ENCODE measurements at places on chromosomes 7 and 10.

- no peak for DNase-seq
Observed at GRCh38 chr7:105364684-105365083, 24.0 kb downstream of the SRPK2 start.

GRCh38 chr10:129849853-129850252 lies 114.2 kb downstream of the EBF3 start:
- DNase-seq: no peak

DNA sequence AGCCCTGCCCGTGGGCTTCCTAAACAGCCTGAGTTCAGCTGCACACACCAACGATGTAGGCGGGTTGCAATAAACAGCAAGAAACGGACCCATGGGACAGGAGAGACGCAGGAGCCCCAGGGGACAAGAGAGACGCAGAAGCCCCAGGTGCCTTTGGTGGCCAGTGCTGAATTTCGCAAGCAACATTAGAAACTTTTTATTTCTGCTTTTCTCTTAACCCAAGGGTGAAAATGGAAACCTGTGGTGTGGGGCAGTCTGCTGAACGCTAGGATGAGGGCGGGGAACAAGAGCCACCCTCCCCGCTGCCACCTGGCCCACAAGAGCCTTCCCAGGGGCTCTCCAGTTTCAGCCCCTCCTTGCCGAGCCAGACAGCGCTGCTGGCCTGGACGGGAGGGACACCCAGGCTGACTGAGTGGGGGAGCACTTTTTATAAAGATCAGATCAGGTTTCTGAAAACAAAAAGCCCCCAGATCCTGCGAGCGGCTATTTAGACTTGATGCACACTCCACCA lies 20.0 kb upstream of the GPR146 start:
- no peak for DNase-seq

DNA sequence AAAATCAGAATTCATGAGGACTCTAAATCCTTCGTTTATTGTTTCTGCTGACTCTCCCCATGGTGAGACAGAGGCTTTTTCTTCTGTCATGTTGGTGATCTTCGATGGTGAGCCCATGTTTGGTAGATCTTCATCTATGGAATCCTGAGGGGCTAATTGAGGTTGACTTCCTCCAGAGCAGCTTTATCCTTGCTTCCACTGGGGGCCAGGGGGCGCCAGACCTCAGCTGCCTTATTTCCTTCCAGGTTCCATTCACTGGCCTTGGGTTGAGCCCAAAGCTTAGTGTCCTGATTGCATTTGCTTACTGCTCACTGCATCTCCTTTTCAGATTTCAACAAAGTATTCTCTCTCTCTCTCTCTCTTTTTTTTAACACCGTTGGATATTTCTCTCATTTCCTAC lies 80.7 kb downstream of the GCC1 start:
- no peak for DNase-seq

All from CMK (cell line).